Mesenteric fat pad (tissue), 1 donor: ENCODE measurements at places on chromosomes 12 and 14.
A peak's percentile ranks its signal among the peaks of the same experiment; 100 is the strongest.

DNA sequence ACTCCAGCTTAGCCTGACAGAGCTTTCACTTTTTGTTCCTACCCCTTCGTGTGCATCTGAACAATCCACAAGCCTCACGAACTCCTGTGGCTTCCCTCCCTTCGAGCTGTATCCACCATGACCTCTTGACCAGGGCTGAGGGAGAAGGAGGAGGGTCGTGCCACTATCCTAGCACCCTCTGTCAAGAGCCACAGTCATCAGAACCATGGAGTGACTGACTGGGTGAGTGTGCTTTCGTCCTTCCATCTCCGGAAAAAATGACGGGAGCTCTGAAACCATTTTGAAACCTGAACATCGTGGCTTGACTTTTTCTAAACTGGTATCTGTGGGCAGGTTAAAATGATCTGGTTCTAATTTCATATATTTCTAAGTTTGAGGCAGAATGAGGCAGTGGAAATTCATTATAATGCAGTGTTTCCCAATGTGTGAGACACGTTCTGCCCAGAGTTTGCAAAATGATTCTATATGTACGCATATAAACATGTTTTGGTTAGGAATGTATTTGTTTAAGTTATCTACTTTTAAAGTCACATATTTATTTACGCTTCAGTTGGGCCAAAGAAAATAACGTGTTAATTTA is 27.0 kb downstream of the IL26 start:
- DNase-seq: no peak

DNA sequence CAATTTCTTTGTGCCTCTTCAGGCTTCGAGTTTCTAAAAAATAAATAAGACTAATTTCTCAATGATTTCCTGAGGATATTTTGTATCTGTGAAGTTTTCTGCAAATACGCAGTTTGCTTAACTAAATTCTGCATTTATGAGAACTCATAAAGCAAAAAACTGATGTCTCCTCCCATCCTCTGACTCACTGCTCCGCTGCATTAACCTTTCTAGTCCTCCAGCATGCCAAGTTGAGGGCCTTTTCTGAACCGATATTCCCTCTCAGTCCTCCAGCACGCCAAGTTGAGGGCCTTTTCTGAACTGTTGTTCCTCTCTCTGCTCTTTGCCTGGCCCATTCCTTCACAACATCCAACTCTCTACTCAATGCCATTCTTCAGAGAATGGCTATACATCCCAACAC is 3.2 kb downstream of the IPO8 start:
- no peak for DNase-seq

DNA sequence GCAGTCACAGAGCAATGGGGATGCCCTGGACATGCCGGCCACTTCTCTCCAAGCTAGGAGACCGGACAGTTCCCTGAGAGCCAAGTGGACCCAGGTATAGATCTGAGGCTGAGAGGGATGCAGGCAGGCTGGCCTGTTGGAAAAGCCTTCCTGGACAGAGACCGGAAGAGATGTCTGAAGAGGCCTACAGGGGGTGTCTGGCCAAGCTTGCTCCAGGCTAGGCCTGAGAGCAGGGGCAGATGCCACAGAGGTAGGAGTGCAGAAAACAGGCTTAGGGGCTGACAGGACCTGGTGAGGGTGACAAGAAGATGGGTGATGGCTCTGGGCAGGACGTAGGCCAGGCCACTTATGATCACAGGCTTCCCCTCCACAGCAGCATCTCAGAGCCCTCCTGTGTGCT is 30.2 kb downstream of the ARL6IP4 start:
- DNase-seq: no peak

- no peak for DNase-seq
Measured at GRCh38 chr14:71103662-71104484, 196.6 kb downstream of the PCNX1 start.

DNA sequence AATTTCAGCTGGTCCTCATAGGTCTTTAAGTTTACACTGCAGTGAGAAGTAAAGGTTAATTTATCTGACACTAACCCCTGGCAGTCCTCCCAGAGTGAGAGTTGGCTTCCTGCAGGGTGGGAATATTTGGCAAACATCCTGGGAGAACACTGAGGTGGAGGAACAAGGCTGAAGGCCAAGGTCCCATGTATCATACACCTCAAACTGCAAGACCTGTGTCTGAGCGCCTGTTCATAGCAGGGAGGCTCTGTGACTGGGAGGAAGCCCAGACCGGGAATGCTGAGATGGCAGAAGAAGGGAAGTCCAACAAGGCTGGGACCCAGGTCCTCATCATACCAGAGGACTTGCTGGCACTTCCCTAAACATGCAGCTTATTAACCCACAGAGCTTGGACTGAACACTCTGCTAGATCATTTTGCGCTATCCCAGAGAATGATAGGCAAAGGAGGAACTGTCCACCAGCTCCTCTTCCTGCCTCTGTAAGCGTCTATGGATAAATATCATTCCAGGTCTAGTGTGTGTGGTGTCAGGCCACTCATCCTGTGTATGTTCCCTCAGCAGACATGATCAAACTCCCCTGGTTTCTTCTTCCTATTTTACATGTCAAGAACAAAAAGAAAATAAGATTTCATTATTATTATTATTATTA is 199.6 kb upstream of the CNOT2 start:
- DNase-seq: no peak

GRCh38 chr12:90990611-90991010 is 14.2 kb downstream of the EPYC start:
- no peak for DNase-seq

DNA sequence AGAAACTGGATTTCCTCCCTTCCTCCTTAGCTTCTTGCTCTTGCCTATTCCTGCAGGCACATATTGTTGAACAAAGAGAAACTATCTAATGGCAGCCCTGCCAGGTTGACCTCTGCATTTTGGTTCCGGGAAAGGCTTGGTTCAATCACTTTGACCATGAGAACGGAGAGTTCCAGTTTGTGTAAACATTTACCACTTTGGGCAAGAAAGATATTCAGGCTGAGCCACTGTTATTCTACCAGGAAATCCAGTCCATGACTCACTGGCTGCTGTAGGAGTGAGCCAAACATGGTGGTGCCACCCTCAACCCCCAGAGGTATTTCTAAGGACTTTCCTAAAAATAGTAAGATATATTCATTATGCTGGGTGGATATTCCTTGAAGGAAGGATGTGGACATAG is 242.2 kb upstream of the OR4E1 start:
- DNase-seq: no peak

- no peak for DNase-seq
Measured at GRCh38 chr14:64110802-64111201, 183.4 kb downstream of the ESR2 start.

GRCh38 chr12:104653730-104654664 is 197.2 kb downstream of the CHST11 start:
- peak; percentile 33 for DNase-seq
